ENCODE measurements at places on chromosomes 2 and 18.

- no peak for ATAC-seq
Observed at GRCh38 chr18:25061395-25061794, 290.6 kb downstream of the ZNF521 start.

DNA sequence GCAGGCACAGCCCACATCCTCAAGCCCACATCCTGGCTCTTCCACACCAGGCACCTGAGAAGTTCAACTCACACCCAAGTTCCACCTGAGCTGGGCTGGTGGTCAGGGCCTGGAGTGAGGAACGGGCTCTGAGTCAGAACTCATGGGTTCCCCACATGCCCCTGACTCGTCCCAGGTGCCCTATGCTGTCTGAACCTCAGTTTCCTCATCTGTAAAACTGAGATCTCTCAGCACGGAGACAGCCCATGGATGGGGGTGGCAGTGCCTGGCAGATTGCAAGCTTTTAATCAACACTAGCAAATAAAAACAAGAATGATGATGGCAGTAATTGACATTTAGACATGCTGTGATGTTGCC, 307.8 kb downstream of the NDUFA10 start:
- ATAC-seq = no peak

GRCh38 chr18:31247574-31248199, 70.3 kb upstream of the DSG1 start:
- no peak for ATAC-seq

DNA sequence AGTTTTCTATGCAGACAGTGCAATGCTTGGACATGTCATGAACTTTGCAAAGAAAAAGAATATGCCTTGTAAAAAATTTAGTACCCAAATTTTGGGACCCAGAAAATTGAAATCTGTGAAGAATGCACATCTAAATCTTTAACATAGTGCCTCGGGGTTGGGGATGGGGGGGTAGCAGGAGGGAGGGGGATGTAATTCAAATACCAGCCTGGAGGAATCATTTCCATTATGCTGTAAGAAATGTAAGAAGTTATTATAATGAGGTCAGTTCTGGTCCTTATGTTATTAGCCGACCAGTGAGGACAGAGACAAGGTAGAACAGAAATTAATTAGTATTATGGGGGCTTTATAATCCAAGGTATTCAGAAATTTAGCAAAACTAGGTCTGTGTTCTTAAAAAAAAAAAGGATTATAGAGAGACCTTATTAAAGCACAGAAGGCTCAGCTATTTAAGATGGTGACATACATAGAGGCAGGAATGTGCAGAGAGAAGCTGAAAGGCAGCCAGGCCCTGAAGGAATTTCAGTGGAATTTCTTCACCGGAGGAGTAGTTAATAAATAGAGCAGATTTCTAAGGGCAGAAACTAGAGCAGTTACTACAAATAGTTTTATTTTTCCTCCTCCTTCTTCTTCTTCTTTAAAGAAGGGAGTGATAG, 89.0 kb upstream of the RBMS1 start:
- ATAC-seq = no peak

- no peak for ATAC-seq
Observed at GRCh38 chr2:75569546-75569945, 8.8 kb upstream of the EVA1A start.

GRCh38 chr18:43656547-43656946, 379.3 kb upstream of the SYT4 start:
- ATAC-seq = no peak

GRCh38 chr2:124018890-124019289, 6.2 kb upstream of the CNTNAP5 start:
- no peak for ATAC-seq

DNA sequence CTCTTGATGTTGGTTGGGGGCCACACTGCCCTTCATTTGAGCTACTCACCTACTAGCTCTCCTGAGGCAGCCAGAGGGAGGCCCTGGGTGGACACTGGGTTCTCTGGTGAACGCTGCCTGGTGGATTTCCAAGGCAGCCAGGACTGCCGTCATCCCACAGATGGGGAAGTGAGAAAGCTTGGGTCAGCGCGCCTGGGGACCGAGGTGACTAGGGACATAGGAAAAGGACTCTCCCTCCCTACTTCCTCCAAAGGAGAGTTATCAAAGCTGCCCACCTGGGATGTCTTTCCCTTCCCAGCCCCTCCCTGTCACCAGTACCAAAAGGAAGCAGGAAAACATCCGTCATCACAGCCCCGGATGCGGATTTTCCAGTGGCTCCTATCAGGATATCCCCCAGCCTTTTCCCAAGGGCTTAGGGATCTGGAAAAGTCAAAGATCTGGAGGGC, 3.8 kb upstream of the SEMA4C start:
- no peak for ATAC-seq

DNA sequence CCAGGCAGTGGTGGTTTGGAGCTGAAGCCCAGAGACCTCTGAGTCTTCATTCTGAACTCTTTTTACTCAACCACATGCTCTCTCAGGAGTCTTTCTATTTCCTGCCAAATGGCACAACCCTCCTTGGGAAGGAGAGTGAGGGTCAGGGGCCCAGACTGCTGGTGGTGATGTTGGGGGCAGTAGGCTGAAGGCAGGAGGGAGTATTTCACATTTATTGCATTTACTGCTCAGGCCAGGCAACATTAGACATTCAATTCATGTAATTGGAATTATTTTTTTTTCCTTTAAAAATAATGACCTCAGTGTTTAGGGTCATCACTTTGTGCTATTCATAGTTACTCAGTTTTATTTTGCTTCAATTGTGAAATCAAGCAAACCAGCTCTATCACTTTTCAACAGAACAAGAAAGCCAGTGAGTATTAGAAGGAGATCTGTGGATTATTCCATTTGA, 311.3 kb upstream of the NT5C1B start:
- no peak for ATAC-seq

DNA sequence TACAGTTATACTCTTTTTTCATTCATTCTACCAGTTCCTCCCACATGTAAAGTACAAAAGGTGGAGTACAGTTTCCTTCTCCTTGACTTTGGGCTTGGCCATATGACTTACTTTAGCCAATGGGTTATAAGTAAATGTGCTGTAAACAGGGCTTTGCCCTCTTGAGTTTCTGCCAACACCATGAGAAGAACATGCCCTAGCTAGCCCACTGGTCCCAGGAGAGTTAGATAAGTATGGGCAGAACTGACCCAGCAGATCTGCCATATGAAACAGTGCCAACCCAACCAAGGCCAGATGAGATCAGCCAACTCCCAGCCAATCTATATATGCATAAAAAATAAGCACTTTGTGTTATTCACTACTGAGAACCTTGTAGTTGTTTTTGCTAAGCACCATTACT, 25.5 kb downstream of the ZC3H8 start:
- no peak for ATAC-seq

DNA sequence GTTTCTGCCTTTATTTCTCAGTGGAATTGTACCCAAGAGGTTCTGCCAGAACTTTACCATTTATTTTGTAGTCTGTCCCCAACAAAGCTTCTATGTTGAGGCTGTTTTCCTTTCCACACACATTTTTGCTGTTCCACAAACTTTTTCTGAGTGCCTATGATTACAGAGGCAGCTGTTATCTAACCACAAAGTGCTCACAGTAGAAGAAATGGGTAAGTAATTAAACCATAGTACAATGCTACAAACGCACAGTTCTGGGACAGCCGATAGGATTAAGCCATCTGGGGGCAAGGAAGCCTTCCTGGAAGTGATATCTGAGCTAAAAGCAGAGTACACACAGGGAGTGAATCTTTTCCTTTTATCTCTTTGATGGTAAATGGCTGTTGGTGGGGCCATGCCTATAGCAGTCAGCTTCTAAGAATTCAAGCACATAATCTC, 3.9 kb upstream of the MGAT4A start:
- ATAC-seq = no peak

DNA sequence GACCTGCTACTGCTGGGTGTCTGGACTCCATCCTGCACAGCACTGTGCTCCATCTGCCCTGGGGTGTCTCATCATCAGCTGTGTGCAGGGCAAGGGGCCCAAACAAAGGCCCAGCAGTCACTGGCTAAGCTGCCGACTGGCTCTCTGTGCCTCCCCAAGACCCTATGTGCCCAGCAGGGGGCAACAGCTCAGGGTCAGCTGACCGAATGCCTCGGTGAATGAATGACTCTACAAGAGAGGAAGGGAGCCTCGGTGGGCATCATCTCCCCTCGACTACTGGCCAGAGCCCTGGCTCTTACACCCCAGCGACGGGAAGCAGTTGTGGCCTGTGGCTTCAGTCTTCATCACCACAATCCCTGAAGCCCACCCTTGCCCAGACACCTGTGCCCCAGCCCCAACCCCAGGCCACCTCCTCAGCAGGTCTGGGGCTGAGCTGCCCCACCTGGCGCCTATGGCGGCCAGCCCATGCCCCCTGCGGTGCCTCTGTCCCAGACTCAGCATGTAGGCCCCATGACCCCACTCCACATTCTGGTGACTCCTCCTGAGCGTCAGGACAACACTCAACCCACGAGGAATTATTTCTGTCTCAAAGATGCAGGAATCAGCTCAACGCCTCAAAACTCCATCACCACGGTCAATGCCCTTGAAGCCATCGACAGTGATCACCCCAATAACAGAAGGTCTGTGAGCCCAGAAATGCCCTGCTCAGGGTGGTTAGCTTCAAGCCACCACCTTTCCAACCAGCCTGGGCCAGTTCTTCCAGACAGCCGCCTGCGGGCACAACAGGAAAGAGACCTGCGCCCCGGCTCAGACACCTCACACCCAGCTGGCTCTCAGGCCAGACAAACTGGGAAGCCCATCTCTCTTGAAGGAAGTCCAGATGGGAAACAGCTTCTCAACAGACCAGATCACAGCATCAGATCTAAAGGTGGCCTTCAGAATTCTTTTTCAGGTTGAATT, 1.6 kb upstream of the GPR17 start:
- no peak for ATAC-seq

DNA sequence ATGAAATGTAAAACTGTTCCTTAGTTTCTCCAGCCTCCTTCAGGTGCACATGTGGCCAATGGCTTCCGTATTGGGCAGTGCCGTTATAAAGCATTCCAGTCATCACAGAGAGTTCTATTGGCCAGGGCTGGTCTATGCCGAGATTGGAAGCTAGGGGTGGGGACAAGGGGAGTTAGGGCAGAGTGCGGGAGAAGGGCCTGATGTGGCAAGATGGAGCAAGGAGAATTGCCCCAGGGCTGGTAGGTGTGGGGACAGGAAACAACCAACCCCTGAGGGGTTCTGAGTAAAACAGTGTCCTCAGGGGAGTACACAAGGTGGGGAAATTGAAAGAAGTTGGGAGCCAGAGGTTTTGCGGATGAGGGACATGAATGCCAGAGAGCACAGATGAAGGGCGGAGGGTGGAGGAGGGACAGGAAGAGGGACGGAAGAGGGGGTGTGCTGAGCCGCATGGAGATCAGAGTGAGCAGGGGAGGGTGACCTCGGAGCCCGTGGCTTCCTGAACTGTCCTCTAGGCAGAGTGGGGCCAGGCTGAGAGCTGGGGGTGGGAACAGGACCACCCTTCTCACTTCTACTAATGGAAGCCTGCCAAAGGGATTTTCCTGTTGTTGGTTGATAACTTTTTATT, 9.1 kb upstream of the ATP6V1C2 start:
- ATAC-seq = no peak
